Naive thymus-derived CD4-positive, alpha-beta T cell (primary cell): ENCODE measurements at places on chromosomes 2 and 18. TPM values are rescaled to one million over a fixed set of nuclear protein-coding genes. Genes with fewer than 3 reads are reported as not detected.

- DNase-seq = no peak
Observed at GRCh38 chr2:120820263-120820952, 84.7 kb downstream of the GLI2 start.

FEV gene
- total RNA-seq = not detected

DNA sequence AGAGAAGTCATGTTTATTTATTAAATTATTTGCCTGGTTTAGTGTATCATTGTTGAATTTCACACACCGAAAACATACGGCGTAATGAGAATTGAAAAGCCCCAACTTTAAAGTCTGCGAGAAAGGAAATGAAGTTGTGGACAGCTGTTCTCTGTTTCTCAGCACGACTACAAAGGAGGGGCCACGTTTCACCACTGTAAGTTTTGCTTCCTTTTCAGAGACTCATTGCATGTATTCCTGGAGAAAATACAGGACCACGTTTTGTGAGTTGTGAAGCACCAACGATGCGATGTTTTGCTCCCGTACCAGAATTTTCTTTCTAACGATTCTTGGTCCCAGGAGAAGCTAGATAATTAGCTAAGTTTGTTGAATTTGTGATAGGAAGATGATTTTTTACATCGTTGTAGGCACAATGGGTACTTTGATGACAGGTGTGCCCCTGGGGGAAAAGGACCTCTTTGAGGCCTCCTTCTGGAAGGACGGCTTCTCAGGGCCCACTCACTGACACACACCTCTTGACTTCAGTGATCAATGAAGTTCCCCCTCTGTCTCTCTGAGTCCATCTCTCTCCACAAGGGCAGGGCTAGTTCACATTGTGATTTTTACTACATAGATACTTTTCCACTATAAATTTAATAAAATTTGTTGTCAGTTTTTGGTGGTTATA, 23.7 kb upstream of the ACKR3 start:
- no peak for DNase-seq

GRCh38 chr18:23108496-23108895, 26.8 kb upstream of the CABLES1 start:
- DNase-seq = no peak

SOX11 gene
- total RNA-seq = not detected

CTAGE1 gene
- total RNA-seq = not detected

DNA sequence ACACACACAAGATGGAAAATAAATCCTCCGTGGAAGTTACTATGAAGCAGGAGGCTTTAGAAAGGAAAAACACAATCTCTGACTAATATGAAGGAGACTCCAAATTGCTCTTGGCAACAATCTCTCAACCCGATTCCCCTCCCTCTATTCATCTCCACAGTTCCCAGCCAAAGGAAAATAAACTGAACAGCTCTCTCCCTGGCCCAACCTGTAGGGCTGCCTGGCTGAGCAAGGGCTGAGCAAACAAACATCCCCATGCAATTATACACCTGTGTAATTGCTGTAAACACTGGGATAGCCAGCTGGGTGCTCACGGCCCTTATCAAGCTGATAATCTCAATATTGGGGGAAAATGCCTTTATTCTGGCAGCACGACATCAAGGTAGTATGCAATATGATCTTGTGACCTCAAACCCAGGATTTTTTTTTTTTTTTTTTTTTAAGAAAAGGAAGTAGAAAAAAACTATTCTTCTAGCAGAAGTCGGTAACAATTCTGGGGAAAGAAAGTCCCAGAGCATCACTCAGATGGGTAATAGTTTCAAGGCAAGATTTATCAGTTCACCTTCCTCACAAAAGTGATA, 203.3 kb upstream of the SMAD2 start:
- DNase-seq = no peak

DNA sequence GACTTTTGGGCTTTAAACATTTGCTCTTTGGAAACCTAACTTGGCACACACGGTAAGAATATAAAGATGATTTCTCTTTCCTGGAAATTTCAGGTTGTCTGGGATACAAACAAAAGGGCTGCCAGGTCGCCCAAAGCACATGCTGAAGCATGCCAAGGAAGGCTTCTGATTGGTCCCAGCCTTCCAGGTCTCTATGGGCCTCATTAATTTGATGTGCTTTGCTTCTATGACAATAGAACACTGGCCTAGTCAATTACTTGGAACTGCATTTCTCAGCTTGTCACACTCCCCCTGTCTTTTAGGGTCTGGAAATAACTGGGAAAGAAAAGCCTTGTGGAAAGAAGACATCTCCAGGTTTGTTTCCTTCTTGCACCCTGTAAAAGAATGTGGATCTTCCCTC, 228.9 kb downstream of the ADCYAP1 start:
- DNase-seq = no peak

DNA sequence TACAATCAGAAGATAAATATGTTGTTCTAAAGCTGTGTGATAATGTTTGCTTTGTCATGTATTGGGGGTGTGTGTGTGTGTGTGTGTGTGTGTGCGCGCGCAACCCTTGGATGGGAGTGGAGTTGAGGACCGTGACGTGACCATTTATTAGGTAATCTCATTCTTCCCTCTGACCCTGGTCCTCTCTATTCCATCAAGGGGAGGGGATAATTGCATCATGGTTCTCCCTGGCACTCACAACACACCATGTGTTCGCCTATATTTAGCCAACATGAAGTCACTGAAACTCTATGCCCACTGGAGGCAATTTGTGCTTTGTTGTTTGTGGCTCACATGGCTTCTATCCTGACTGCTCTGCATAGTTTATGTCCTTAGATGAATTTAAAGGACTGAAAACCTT, 79.8 kb upstream of the LRPPRC start:
- DNase-seq = no peak

DNA sequence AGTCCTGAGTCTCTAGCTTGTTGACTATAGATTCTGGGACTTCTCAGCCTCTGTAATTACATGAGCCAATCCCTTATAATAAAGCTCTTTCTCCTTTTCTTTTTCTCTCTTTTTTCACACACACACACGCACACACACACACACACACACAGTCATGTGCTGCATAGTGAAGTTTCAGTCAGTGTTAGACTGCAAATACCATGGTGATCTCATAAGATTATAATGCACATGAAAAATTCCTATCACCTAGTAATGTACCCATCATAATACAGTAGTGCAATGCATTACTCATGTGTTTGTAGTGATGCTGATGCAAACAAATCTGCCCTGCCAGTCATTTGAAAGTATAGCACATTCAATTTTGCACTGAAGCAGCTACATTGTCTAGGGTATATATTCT, 558.2 kb downstream of the SUCLG1 start:
- no peak for DNase-seq

SERPINB2 gene
- total RNA-seq = 4.8 TPM

TNFAIP6 gene
- 0.34 TPM for total RNA-seq

GRCh38 chr2:236682651-236683422, 113.2 kb downstream of the ACKR3 start:
- no peak for DNase-seq

HOXD12 gene
- total RNA-seq = not detected

- DNase-seq = no peak
Observed at GRCh38 chr18:36829362-36830157, 633 bp downstream of the KIAA1328 start.

SNRNP27 gene
- total RNA-seq = 51.8 TPM

IL37 gene
- not detected for total RNA-seq

FOXI3 gene
- not detected for total RNA-seq

- no peak for DNase-seq
Observed at GRCh38 chr2:240149943-240150784, 9.7 kb upstream of the OTOS start.

GRCh38 chr2:102442967-102443828, 20.2 kb downstream of the IL18RAP start:
- DNase-seq = peak; percentile 52

DNA sequence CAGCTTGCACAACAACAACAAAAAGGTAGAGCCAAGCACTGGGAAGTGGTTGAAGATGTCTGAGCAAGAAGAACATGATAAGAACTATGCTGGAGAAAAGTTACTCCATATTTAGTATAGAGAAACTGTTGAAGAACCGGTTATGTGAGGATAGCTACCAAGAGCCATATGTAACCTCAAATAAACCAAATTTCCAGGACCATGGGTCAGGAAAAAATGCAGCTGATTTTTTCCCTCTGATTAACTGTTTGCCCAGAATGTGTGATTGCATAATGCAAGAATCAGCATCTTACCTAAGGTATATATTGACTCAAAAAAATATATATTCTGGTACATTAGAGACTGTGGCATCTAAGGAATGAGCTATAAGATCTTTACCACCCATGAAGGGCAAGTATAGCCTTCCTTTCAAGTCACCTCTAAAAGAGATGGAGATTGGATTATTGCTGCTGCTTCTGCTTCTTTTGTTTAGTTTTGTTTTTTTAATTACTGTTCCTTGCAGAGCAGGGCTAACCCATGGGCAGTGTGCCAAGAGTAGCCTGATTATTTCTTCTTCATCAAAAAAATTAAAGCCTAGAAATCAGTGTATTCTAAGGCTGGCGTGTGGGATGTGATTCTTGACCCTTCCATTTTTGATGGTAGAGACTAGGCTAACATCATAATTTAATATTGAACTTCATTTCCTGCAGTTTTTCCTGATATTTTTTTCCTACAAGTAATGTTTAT, 76.9 kb upstream of the MAP3K20 start:
- no peak for DNase-seq

GRCh38 chr2:38907743-38908562, 18.3 kb downstream of the ARHGEF33 start:
- no peak for DNase-seq

- DNase-seq = no peak
Observed at GRCh38 chr2:58939388-58939787, 698.3 kb upstream of the FANCL start.

ARHGAP15 gene
- 218 TPM for total RNA-seq

DNA sequence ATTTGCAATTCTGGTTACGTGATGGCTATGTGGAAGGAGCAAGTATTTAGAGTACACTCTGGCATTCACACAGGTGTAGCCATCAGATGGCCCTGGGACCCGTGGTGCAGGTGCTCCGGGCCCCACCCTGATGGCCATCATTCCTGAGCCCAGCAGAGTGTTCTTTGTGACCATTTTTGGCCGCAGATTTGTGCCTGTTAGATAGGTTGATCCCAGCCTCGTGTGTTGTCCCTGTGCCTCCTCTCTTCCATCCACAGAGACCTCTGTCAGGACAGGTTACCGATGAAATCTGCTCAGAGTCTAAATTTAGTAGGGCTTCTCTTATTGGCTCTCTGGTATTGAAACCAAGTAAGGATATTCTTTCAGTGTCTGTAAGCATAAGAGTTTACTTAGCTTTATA, 33.9 kb downstream of the MAPRE2 start:
- DNase-seq = no peak

PJVK gene
- 3.8 TPM for total RNA-seq

GRCh38 chr2:25276569-25277465, 64.9 kb downstream of the DNMT3A start:
- DNase-seq = peak; percentile 68

GRCh38 chr2:69017080-69017479, 4.1 kb downstream of the ANTXR1 start:
- no peak for DNase-seq

SLC23A3 gene
- total RNA-seq = 0.69 TPM

- no peak for DNase-seq
Observed at GRCh38 chr2:46651363-46652099, 172.2 kb downstream of the TMEM247 start.
